ENCODE measurements at places on chromosomes 12 and 14. TPM values are rescaled to one million over a fixed set of nuclear protein-coding genes. Genes with fewer than 3 reads are reported as not detected.

DNA sequence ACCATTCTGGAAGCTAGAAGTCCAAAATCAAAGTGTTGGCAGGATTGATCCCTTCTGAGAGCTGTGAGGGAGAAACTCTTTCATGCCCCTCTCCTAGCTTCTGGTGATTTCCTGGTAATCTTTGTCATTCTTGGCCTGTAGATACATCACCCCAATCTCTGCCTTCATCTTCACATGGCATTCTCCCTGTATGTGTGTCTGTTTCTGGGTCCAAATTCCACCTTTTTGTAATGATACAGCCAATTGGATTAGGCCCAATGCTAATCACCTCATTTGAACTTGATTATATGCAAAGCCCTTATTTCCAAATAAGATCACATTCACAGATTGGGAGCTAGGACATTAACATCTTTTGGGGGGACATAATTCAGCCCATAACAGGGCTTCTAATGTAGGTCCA is 76.9 kb upstream of the MBIP start:
- no peak overlapping the region for H3K27ac ChIP-seq
- H3K4me1 ChIP-seq: no peaks in the 10 kb centered on the region
- H3K27me3 ChIP-seq: no peaks in the 10 kb centered on the region
- no peak for DNase-seq
- no peak overlapping the region for H3K4me3 ChIP-seq

DNA sequence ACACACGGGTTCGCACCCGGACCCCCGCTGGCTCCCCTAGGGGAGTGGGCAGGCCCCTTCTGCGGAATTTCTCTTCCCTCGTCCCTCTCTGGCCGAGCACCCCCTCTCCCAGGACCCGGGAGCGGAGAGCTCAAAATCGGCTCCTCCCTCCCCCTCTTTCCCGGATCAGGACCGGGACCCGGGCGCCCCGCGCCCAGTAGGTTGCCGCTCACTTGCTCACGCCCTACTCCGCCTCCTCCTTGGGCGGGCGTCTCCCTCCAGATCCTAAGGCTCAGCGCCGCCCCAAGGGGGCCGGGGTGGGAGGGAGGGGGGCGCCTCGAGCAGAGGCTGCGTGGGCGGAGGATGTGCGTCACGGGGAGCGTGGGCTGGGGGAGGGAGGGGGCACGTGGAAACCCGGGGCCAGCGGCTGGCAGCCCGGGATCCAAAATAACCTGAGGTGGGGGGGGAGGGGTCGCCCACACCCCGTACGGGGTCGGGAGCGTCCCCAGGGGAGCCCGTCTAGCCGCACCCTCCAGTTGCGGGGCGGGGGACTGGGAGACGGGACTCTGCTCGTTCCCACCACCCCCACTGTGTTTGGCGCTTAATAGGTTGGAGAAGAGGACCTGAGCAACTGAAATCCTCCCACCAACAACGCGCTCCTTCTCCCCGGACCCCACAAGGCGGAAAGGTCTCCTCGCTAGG is 1.8 kb upstream of the NAB2 start:
- H3K27me3 ChIP-seq: no peaks in the 10 kb centered on the region
- peaks cover 22% of the 10 kb centered on the region for H3K4me1 ChIP-seq
- peak overlapping the region; percentile 93 for H3K27ac ChIP-seq
- H3K4me3 ChIP-seq: peak overlapping the region; percentile 97
- peak; percentile 92 for DNase-seq

Gene NTN4
- total RNA-seq: not detected

Gene KRT78
- total RNA-seq: not detected
